ENCODE measurements at places on chromosomes 11 and 22.

DNA sequence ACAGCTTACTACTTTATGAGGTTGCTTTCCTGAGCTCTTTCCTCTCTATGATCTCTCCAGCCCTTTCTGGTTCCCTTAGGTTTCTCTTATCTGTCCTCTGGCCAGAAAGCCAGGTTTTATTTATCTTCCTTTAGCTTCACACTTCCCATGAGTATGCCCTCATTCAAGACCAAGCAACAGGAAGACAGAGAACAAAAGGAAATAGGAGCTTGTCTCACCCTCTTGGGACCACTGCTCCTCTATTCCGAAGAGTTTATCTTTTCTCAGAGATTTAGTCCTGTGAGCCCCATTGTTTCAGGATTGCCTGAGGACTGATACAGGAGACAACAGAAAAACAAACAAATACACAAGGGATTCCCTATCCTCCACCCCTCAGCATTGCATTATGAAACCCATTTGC is 62.4 kb upstream of the CCDC179 start:
- DNase-seq, result no peak

DNA sequence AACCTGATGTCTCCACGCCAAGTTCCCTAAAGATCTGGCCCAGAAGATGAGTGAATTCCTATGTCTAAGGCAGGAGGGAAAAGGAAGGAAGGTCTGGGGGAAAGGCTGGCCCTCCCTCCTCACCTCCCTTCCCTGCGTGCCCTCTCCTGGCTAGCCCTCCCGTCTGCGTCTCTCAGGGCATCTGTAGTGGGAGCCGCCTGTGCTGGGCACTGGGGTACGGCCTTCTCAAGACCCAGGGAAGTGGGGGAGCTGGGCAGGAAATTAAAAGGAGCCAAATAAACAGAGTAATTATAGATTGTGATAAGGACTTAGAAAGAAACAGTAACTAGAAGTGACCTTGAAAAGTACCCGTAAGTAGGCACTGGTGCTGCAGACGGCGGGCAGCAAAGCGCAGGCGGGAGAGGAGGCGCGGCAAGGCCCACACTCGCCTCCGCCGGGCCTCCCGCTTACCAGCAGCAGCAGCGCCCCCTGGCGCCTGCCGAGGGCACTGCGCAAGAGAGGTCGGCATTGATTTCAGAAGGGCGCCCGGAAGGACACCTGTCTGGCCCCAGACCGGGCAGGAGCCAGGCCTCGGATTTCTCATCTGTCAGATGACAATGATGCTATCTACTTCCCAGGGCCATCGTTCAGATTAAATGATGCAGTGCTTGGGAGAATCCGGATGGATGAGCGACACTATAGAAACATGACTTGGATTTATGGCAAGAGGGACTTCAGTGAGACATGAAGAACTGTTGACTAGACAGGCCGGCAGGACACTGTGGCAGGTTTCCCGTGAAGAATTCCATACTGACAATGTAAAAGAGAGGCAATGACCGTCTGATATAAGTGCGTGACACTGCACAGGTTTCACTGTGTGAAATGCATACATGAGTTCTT is 7.3 kb downstream of the KCNJ1 start:
- no peak for DNase-seq

- no peak for DNase-seq
These were observed 86.4 kb upstream of the WNT11 start for GRCh38 chr11:76292583-76293188.

DNA sequence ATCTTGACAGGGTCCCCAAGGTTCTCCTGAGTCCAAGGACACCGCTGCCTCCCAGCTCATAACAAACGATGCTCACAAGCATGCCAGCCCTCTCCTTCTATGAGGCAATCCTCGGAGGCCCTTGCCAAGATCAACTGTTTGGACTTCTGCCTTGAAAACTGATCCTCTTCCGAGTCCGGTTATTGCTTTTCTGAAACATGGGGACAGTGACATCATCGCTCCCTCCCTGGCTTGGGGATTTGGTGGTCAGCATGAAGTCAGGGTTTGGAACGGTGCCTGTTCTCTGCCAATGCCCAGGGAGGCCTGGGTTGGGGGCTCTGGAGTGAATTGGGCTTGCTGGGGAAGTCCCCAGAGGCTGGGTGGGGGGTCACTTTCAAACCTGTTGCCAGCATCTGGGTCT is 149.3 kb downstream of the FBXO7 start:
- DNase-seq, result no peak

- no peak for DNase-seq
These were observed 17.1 kb downstream of the OR6Q1 start for GRCh38 chr11:58047818-58048217.

DNA sequence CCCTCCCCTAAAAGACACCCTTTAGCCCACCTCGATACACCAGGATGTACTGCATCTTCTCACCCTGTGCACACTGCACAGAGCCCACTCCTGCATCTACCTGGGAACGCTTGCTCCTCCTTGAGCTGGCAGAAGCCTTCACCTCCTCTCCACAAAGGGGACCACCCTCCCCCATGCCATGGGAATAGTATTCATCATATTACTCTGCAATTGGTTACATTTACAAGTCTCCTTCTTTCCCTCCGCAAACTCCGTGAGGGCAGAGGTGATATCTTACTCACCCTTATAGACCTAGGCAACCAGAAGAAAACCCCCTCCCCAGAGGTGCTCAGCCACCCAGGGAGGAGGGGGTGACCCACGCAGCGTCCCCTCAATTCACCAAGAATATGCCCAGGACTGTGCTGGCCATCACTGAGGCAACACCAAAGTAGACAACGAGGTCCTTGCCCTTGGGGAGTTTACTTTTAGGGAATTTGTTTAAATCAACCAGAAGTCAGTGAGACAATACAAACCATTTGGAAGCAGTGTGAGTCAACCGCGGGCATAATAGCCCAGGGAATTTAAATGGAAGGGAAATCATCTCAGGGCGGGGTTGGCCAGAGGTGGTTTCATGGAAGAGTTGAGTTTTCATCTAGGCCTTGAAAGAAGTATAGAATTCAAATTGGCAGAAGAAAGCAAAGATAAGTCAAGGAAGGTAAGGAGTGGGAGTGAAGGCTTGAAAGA is 214.5 kb downstream of the BARX2 start:
- DNase-seq, result no peak

- no peak for DNase-seq
These were observed 573.6 kb downstream of the BUD13 start for GRCh38 chr11:116199182-116199581.

DNA sequence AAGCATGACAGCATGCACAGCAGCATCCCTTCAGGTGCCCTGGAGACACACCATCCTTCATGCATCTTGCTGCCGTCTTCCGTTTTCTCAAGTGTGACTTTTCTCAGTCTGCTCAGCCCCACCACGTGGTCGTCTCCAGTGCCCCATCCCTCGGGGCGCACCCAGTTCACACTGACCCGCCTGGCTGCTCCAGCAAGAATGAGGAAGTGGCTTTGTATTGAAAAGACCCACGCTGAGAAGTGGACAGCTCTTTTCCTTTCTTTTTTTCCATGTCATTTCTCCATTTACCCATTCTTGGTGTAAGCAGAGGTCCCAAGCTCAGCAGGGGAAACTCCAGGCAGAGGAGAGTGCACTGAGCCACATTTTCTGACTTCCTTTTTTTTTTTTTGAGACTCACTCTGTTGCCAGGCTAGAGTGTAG is 14.5 kb downstream of the SERPINH1 start:
- DNase-seq, result no peak

GRCh38 chr11:46331282-46331984 is 15.8 kb upstream of the DGKZ start:
- DNase-seq, result no peak

GRCh38 chr11:87137711-87138110 is 100.0 kb downstream of the TMEM135 start:
- no peak for DNase-seq

DNA sequence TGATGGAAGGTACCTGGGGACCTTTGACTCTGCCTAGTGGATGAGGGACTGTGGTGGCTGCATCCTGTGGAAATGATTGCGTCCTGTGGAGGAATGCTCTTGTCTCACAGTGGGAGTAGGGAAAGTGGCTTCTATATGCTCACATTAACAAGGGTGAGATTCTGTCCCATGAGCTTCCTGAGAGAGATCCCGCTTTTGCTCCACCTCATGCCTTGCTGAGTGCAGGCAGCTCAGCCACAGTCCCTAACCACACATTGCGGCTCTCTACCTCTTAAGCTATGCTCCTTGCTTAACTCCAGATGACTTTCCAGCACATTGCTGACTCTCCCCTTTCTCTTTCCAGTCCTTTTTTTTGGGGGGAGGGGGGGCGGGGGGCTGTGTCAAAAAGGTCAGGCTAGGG is 45.0 kb downstream of the TEAD1 start:
- DNase-seq, result no peak

GRCh38 chr11:17651061-17651460 is 68.3 kb upstream of the MYOD1 start:
- DNase-seq, result no peak

GRCh38 chr11:2825889-2826678 is 59.5 kb downstream of the CDKN1C start:
- no peak for DNase-seq

DNA sequence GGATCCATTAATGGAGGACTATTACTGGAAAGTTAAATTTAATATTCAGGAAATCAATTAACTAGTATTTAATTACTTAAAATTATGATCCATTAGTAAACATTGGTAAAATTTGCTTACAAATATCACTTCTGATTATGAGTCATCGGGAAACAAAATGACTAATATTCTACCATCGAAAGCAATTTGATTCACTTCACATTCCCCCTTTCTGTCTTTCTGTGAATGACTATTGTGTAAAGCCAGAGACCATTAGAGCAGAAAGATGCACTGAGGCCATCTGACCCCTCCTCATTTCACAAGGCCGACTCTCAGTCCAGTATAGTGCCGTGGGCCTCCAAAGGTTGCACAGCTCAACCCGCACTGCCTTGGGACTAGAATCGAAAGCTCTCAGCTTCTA is 619.0 kb downstream of the OPCML start:
- DNase-seq, result no peak

DNA sequence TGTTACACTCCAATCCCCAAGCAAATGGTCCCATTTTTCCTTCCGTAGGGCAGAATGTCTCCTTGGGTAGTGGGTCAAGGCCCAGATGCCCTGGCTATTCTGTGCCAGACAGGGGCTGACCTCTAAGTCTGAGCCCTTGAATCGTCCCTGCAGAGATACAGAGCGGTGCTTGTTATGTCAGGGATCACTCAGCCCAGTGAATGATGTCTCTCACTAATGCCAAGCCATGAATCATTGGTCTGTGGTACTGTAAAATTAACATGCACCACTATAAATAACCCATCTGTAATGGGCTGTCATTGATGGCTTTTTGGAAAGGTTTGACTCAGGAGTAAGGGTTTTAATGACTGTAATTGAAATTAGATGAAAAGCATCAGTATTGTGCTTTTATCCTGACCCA is 35.3 kb upstream of the KIRREL3 start:
- DNase-seq, result no peak

GRCh38 chr11:32905028-32905667 is 12.5 kb downstream of the QSER1 start:
- no peak for DNase-seq

DNA sequence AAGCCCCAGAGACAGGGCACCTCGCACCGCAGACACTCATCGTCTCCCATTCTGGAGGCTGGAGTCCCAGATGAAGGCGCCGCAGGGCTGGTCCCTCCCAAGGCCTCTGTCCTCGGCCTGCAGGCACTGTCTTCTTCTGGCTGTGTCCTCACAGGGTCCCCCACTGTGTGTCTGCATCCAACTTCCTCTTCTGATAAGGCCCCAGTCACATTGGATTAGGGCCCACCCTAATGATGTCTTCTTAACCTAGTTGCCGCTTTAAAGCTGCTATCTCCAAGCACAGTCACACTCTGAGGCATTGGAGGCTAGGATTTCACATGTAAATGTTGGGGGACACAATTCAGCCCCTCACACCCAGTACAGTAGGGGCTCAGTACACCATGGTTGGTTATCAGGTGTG is 48.9 kb downstream of the DHCR7 start:
- no peak for DNase-seq

- no peak for DNase-seq
These were observed 837 bp upstream of the PLAAT5 start for GRCh38 chr11:63491636-63492372.

DNA sequence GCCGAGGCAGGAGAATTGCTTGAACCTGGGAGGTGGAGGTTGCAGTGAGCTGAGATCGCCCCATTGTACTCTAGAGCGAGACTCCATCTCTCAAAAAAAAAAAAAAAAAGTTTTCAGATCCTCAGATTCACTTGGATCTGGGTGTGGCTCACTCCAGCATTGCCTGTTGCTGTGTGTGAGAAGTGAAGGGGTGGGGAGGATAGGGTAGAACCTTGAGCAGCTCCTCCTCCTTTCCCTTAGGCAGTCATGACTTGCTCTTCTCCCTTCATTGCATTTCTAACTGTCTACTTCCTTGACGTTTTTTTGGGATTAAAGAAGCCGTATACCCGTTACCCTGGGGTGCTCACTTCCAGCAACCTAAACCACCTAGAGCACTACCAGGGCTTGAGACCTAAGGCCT is 63.1 kb upstream of the YWHAH start:
- no peak for DNase-seq

DNA sequence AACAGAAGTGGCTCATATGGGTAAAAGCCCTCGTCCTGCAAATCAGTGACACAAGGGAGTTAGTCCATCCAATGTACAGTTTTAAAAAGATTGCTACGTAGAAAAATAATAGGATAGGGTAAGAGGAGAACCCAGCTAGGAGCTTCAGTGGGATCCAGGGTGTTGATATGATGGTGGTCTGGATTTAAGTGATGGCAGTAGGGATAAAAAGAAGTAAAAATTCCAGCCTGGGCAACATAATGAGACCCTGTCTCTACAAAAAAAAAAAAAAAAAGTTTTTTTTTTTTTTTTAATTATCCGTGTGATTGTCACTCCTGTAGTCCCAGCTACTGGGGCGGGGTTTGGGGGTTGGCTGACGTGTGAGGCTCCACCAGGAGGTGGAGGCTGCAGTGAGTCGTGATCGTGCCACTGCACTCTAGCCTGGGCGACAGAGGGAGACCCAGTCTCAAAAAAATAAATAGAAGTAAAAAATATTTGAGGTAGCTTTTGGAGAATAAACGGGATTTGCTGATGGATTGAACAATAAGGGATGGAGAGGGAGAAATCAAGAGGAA is 7.0 kb upstream of the L3MBTL2 start:
- DNase-seq, result peak; percentile 54

GRCh38 chr22:31789803-31790202 is 36.0 kb downstream of the DEPDC5 start:
- no peak for DNase-seq

- no peak for DNase-seq
These were observed 42.1 kb downstream of the PAK1 start for GRCh38 chr11:77431813-77432212.

DNA sequence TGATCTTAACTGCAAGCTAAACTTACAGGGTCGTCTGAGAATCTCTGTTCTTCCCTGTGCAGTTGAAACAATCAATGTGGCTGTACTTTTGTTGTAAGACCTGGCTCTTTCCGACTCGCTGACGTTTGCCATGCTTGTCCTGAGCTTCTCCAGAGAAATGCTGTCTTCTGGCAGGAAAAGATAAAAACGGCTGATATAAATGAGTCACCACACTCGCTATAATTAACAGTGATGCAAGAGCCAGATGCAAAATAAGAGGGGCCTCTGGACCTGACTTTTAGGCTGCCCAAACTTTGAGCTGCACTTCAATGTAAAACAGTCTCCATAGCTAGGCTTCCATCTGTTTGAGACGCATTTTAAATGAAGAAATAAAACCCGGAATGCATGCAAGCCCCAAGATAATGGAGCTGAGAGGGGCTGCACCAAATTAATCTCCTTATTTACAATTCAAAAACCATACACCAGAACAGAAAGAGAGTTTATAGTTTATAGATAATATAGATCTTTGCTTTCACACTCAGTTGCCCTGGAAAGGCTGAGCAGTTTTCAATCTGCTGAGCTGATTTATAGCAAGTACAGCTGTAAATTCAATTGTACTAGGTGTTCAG is 48.5 kb downstream of the WT1 start:
- no peak for DNase-seq

Measured in NCI-H1694 (cell line).